ENCODE measurements at places on chromosomes 4 and X.

GRCh38 chr4:96809563-96809962 is 969.7 kb downstream of the PDHA2 start:
- DNase-seq: no peak

DNA sequence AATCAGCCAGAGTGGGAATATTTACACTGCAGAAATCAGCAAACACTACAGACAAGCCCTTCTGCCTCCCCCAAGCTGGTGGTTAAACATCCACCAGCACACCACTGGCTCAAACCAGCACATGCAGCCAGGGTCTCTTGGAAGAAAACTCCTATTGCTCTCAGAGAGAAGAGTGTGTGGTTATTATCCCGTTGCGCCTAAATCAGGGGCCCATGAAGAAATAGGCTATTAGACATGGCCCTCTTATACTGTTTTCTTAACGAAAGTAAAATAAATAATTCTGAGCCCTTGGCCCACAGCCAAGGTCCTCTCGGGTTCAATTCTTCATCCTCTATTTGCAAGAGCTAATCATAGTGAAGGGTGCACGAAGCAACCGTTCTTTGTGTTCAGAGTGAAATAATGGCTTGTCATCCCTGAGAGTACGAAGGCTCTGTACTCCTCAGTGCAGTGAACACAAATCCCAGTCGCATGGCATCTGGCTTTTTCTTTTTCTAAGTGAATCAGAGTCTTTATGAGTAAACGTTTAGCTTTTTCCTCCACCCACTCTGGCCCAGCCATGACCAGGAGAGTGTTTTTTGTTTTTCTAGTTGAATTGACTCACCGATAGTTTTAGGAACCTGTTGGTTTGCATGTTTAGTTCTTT is 33.4 kb upstream of the RBM47 start:
- no peak for DNase-seq

GRCh38 chrX:80648023-80648422 is 161.7 kb downstream of the BRWD3 start:
- DNase-seq: no peak

- no peak for DNase-seq
Observed at GRCh38 chr4:17521595-17521994, 6.6 kb downstream of the CLRN2 start.

DNA sequence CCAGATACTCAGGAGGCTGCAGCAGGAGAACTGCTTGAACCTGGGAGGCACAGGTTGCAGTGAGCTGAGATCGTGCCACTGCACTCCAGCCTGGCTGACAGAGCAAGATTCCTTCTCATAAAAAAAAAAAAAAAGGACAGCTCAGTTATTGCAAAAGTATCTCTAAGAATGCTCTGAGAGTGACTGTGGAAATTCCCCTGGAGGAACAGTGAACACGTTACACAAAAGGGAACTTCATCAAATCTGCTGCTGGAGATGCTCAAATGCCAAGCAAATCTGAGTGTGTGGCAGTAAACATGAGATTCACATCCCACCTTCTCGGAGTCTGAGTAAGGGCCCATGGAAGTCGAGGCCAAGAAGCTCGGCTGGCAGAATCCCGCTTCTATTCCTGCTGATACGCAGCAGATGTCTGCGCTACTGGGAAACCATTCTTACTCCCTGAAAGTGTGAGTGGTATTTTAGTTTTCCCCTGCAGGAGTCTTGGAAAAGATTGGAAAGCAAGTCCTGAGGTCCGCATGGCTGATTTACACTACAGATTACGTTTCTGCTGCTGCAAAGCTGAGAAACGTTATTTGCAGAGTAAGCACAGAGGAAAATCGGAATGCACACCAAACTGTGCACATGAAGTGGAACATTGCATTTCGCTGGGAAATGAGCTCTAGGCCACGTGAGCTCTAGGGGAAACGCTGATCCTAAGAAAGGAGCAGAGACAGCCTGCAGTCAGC is 162.9 kb downstream of the NSUN7 start:
- DNase-seq: no peak

DNA sequence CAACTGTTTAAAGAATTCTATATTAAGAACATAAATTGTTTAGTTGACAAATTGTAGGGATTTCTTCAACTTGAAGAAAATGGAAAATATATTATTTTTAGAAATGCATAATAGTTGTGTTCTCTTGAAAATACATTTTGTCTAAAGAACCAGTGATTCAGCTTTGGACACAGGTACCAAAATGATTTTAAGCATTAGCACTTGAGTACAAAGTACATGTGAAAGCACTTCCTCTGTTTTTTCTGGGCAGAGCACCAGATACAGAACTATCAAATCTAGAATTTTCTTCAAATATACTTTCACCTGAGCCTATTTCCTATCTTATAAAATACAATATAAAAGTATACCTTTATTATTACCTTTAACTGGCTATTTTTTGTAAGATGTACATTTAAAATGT is 539.8 kb downstream of the ADGRL3 start:
- DNase-seq: no peak

- peak; percentile 71 for DNase-seq
Observed at GRCh38 chrX:15448010-15448639, 45.0 kb downstream of the PIR start.

DNA sequence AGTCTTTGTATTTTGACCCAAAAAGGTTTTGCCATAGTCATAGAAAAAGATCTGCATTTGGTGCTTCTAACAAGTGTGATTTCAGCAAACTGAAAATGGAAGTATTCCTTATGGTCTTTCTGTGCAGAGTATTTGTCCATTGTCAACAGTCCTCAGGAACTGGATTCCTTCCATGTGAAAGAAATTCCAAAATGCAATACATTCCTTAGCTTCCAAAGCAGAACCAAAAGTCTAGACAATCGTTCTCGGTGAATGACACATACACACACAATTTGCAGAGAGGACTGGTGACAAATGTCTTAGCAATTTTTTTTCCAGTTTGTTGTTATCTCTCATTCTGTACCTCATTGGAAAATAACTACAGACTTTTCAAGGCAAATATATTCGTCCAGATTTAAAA is 562.2 kb upstream of the SLIT2 start:
- no peak for DNase-seq

DNA sequence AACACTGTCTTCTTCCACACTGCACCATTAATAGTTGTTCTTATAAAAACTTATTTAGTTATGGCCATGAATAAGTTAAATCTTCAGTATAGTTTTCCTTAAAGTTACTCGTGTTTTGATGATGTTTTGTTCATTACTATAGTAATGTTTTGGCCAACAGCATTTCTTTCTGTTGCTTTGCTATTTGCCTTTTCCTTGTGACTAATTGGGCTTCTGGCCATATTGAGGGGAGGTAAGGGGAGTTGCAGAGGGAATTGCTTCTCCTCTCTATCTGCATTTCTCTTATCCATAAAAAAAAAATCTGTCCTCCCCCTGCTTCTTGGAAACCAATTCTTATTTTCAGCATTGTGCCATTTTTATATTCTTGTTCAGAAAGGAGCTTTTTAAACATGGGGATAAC is 42.7 kb upstream of the ZCCHC12 start:
- DNase-seq: no peak

GRCh38 chr4:128832243-128832625 is 22.7 kb downstream of the JADE1 start:
- no peak for DNase-seq

GRCh38 chrX:153491351-153491914 is 3.3 kb upstream of the BGN start:
- DNase-seq: peak; percentile 47

- no peak for DNase-seq
Observed at GRCh38 chr4:85952972-85953650, 406.7 kb downstream of the MAPK10 start.

- peak; percentile 17 for DNase-seq
Observed at GRCh38 chrX:134172588-134173259, 64.3 kb upstream of the CCDC160 start.

- DNase-seq: no peak
Observed at GRCh38 chrX:7706032-7706431, 136.9 kb upstream of the VCX start.

DNA sequence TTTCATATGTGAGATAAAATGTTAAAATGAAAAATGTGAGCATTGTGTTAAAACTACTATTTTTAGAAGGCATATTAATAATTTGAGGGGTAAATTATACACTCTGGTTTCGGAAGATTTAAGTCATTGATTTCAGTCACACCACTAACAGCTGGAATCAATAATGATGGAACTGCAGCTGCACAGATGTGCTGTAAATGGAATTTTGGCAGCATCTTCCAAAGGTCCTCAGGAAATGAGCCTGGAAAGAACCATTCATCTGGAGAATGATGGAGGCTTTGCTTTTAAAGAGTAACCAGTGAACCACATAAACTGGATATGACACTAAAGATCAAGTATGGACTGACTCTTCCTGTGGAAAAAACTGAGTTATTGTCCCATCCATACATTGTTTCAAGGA is 759.0 kb upstream of the EPHA5 start:
- DNase-seq: no peak

GRCh38 chr4:71201817-71202576 is 136.8 kb upstream of the SLC4A4 start:
- DNase-seq: no peak

DNA sequence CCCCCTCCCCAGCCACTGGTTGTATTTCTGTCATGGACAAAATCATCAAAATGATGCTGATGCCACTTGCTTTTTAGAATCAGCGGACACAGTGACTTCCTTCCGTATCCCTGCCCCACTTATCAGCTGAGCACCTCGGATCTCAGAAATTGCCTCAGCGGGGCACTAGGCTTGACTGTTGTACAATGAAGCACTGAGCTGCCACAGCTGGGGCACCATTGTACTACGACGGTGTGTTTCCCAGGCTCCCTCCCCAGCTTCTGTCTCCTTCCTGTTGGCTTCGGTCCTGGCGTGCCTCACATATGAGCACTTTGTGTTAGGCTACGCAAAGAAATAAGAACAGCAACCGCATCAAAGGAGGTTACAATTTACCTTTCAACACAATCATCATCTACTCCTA is 82.4 kb downstream of the F11 start:
- no peak for DNase-seq

DNA sequence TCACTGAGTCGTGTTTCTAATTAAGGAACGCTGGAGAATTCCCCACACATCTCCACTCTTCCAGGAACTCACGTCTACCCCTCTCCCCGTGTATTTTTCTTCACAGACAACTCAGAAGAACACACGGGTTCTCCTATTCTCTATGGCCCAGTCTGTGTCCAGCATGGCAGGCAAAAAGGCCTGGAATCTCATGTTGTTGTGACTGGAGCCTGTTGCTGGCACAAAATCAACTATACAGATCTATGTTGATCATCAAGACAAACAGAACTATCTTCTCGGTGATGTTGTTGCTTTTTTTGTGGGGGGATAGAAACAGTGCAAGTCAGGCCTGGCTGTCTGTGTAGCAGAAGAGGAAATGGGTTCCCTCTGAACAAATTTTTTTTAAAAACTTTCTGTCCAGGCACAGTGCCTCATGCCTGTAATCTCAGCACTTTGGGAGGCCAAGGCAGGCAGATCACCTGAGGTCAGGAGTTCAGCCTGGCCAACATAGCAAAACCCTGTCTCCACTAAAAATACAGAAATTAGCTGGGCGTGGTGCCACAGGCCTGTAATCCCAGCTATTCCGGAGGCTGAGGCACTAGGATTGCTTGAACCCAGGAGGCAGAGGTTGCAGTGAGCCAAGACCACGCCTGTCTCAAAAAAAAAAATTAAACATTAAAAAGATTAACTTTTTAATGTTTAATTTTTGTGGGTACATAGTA is 50.5 kb upstream of the CBR4 start:
- no peak for DNase-seq

GRCh38 chrX:10728806-10729389 is 108.5 kb upstream of the MID1 start:
- DNase-seq: no peak

GRCh38 chr4:12724510-12724909 is 759.6 kb downstream of the RAB28 start:
- DNase-seq: peak; percentile 23

- DNase-seq: no peak
Observed at GRCh38 chrX:139121616-139122286, 408.8 kb upstream of the F9 start.

GRCh38 chr4:38630519-38630918 is 33.5 kb upstream of the KLF3 start:
- DNase-seq: no peak

DNA sequence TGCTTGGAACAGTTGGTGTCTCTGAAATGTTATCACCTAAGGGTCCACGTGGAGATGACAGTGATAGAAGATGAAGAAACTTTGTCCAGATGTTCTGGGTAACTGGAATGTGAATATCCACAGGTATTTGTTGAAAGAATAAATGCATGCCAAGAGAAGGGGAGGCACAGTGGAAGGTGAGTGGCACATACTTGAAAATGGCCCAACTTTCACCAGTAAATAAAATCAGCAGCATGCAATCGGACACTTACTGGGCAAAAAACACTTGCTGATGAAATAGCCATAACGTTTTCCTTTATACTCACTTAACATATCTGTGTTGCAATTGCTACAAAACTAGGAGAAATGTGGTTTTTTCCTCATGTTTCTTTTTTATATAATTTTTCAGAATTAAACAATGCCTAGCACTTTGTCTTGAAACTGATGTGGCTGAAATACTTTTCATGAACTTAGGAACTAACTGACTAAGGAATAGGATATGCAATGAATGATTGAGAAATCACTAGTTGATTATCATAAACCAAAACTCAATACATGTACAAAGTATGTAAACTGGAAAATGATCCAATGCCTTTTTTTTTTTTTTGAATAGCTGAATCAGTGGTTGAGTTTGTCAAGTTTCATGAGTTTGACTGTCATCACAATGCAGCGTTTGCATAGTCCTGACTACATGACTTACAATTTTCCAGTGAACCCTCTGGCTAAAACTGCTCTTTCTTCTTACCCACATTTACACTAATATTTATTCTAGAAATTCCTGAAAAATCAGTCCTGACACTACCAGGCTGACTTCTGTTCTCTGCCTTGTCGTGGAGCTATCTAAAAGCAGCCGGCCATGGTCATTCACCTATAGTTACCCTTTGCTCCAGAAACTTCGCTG is 127.4 kb downstream of the CPE start:
- DNase-seq: no peak

DNA sequence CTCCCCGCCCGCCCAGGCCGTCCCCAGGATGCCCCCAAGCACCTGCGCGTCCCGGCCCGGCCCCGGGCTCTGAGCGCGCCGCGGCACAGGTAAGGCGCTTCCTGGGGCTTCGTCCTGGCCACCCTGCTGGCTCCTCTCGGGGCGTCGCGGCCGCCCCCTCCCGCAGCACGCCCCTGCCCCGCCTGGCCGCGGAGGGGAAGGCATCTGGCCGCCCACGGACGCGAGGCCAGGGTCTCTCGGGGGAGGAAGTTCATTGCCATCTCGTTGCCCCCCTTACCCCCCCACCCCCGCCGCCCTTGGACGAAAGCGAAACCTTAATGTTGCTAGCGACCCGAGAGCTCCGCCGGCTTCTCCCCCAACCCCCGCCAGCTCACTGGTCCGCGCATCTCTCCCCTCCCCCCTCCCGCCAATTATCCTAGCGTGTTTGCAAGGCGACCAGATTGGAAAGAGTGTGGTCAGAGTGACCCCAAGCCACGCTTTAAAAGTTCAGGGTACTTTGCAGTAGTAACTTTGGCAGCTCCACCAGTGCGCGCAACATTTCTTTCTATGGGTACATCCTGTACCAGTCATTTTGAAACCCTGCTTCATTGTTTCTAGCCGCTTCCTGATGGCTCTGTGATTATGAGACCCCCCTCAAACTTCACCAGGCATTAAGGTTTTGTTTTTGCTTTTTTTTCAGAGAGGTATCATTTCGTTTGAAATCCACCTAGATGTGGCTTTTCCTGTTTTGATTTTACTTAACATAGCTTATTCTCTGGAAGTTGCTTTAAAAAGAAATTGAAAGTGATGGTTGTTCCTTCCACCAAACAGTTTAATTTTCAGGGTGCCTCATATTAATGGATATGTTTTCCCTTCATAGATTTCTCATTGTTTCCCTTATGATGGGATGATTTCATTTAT is 626 bp downstream of the TBC1D1 start:
- no peak for DNase-seq
